Esophagus muscularis mucosa (tissue), 4 donors: ENCODE measurements at places on chromosomes 2 and 18. TPM values are rescaled to one million over a fixed set of nuclear protein-coding genes. Genes with fewer than 3 reads are reported as not detected.

DNA sequence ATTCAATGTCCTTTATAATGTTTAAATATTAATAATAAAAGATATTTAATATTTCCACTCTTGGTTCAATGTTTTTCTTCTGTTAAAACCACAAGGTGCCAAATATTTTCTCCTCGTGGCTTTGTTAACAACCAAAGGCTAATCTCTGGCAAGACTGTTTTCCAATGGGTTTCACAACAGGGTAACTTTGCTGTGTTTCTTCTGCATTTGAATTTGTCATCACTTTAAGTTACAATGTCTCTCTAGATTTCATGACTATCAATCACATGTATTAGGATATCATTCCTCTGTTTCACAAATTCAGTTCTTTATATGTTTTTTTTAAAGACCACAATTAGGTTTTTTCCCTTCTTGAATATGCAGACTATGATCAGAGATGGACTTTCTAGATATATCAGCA, 469.8 kb upstream of the ACVR2A start:
- H3K4me1 ChIP-seq, result no peaks in the 10 kb centered on the region
- H3K27ac ChIP-seq, result peak overlapping the region; percentile 49
- no peaks in the 10 kb centered on the region for H3K27me3 ChIP-seq
- no peaks in the 10 kb centered on the region for H3K36me3 ChIP-seq
- DNase-seq, result no peak
- no peak overlapping the region for H3K4me3 ChIP-seq

GRCh38 chr18:2968606-2969005, 44.3 kb downstream of the LPIN2 start:
- no peaks in the 10 kb centered on the region for H3K36me3 ChIP-seq
- H3K27me3 ChIP-seq, result no peaks in the 10 kb centered on the region
- peak overlapping the region; percentile 52 for H3K27ac ChIP-seq
- H3K4me1 ChIP-seq, result peaks cover 68% of the 10 kb centered on the region
- no peak for DNase-seq

Gene PPP1R7
- total RNA-seq, result 75.9 TPM

Gene FN1
- total RNA-seq, result 4,873 TPM

DNA sequence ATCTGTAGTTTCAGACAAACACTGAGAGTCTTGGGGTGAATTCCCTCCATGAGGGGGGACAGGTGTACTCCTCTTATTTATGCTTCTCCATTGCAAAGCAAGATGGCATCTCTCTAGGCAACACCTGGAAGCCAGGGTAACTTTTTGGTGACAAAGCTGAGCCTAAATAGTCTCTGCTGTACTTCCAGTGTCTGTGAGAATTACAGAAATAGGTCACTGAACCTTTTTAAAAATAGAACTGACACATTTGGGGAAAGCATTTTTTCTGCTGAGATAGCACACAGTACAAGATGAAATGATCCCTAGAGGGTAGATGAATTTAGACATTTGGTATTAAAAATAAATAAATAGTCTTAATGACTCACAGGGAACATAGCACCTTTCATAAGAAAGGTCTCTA, 71.7 kb upstream of the SP3 start:
- H3K36me3 ChIP-seq, result no peaks in the 10 kb centered on the region
- no peak overlapping the region for H3K4me3 ChIP-seq
- no peak for DNase-seq

Gene STARD7
- 110 TPM for total RNA-seq

Gene ORMDL1
- 60.2 TPM for total RNA-seq

Gene TCF23
- total RNA-seq, result not detected

DNA sequence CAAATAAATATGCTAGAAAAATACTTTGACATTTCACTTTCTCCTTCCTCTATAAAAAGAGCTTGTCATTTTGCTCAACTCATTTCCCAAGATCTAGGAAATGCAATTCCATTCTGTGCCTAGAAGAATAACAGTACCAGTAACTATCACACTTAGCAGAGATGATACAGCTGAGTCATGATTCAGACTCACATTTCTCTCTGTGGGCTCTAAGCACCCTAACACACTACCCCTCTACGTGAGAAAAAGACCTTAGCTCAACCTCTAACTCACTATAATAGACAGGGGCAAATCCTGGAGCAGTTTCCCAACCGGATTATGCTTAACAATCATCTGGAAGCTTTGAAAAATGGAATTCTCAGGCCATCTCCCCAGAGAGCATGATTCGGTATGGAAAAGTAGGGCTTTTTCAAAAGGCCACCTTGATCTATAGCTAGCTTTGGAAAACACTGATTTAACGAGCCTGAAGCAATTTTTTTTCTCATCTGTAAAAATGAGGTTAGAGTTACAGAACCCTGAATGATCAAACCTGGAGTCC, 1312.3 kb upstream of the PIK3C3 start:
- H3K27me3 ChIP-seq, result no peaks in the 10 kb centered on the region
- no peak overlapping the region for H3K27ac ChIP-seq
- H3K36me3 ChIP-seq, result no peaks in the 10 kb centered on the region
- no peak overlapping the region for H3K4me3 ChIP-seq

GRCh38 chr18:42296723-42297122, 341.7 kb downstream of the PIK3C3 start:
- H3K4me1 ChIP-seq, result peaks cover 8% of the 10 kb centered on the region
- H3K27ac ChIP-seq, result no peak overlapping the region
- no peaks in the 10 kb centered on the region for H3K27me3 ChIP-seq
- H3K4me3 ChIP-seq, result no peak overlapping the region

DNA sequence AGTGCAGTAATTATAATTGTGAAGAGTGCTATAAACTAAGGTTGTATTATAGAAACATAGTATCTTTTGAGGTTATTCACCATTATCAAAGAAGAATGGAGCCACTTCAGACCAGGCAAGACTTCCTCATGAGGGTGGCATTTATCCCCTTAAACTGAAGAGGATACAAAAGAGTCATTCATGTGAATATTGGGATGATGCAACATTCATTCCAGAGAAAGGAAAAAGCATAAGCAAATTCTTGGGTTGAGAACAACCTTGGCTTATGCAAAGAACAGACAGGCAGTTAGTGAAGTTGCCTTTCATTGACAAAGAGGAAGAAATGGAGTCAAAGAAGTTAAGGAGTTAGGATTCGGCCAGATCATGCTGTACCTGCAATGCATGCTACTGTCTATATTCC, 682.5 kb downstream of the MBD2 start:
- H3K27me3 ChIP-seq, result no peaks in the 10 kb centered on the region
- H3K4me3 ChIP-seq, result no peak overlapping the region
- DNase-seq, result no peak
- no peaks in the 10 kb centered on the region for H3K4me1 ChIP-seq
- H3K36me3 ChIP-seq, result no peaks in the 10 kb centered on the region

GRCh38 chr2:227853765-227854271, 17.6 kb upstream of the DAW1 start:
- H3K27me3 ChIP-seq, result no peaks in the 10 kb centered on the region
- H3K4me1 ChIP-seq, result peaks cover 5% of the 10 kb centered on the region
- H3K27ac ChIP-seq, result no peak overlapping the region
- no peaks in the 10 kb centered on the region for H3K36me3 ChIP-seq
- no peak for DNase-seq
- H3K4me3 ChIP-seq, result no peak overlapping the region

Gene PIEZO2
- 5.2 TPM for total RNA-seq

Gene MOGAT1
- not detected for total RNA-seq

GRCh38 chr2:187842978-187843847, 289.0 kb upstream of the TFPI start:
- no peak overlapping the region for H3K27ac ChIP-seq
- no peaks in the 10 kb centered on the region for H3K36me3 ChIP-seq
- H3K4me3 ChIP-seq, result no peak overlapping the region
- no peaks in the 10 kb centered on the region for H3K27me3 ChIP-seq
- no peak for DNase-seq

GRCh38 chr18:3578621-3579020, 128.6 kb downstream of the TGIF1 start:
- DNase-seq, result no peak
- no peaks in the 10 kb centered on the region for H3K36me3 ChIP-seq
- H3K4me3 ChIP-seq, result no peak overlapping the region
- no peaks in the 10 kb centered on the region for H3K4me1 ChIP-seq
- H3K27ac ChIP-seq, result no peak overlapping the region

Gene STAMBP
- total RNA-seq, result 73.8 TPM

GRCh38 chr2:174176898-174177297, 71.4 kb downstream of the OLA1 start:
- H3K27me3 ChIP-seq, result no peaks in the 10 kb centered on the region
- H3K36me3 ChIP-seq, result no peaks in the 10 kb centered on the region
- H3K4me3 ChIP-seq, result no peak overlapping the region
- H3K27ac ChIP-seq, result no peak overlapping the region
- DNase-seq, result no peak
